ENCODE measurements at places on chromosomes 6 and 20.

DNA sequence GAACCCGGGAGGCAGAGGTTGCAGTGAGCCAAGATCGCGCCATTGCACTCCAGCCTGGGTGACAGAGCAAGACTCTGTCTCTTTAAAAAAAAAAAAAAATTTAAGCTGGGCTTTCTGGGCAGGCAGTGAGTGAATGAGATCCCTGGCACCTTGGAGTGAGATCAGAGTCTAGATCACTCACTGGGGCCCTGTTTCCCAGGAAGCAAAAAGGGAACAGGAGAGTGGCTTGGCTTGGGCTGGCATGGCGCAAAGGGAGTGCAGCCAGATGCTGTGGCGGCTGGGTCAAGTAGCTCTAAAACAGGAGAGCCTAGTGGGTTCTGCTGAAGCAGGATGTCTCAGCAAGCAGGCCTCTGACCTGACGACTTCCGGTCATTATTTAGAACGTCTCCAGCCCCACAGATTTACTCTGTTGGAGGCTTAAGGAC lies 10.4 kb downstream of the PLCG1 start:
- DNase-seq = no peak

DNA sequence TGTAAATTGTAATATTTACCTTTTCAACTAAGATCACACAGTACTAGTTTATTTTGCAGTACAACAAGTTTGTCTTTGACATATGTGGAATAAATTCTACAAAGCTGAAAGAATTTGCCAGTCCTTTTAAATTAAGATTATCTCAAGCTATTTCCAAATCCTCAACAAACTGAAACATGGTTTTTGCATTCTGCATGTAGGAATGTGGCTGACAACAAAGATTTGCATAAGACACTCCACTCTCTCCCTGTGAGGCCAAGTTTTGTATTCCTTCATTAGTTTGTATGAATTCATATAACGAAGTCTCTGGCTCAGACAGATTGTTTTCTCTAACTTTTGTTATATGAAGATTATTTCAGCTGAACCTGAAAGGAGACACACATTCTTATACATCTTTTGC lies 124.1 kb upstream of the THEMIS start:
- DNase-seq = no peak

- no peak for DNase-seq
These were observed 97.9 kb downstream of the ADGRG6 start for GRCh38 chr6:142399739-142400138.

- no peak for DNase-seq
These were observed 3.3 kb downstream of the HEY2 start for GRCh38 chr6:125752773-125753172.

All from GDM1 (cell line).